ENCODE measurements at places on chromosomes 6 and 20. TPM values are rescaled to one million over a fixed set of nuclear protein-coding genes. Genes with fewer than 3 reads are reported as not detected.

CCN2 gene
- 23.4 TPM for total RNA-seq

VSX1 gene
- total RNA-seq, result not detected

ENPP1 gene
- total RNA-seq, result 12.6 TPM

EYS gene
- total RNA-seq, result not detected

SMPD2 gene
- total RNA-seq, result 20.3 TPM

GRIK2 gene
- not detected for total RNA-seq

SNAP91 gene
- not detected for total RNA-seq

LPA gene
- total RNA-seq, result 0.22 TPM

LAMA4 gene
- 8.1 TPM for total RNA-seq

MRPS26 gene
- total RNA-seq, result 50.2 TPM

ZC3H12D gene
- 0.95 TPM for total RNA-seq

MAP3K4 gene
- total RNA-seq, result 22.5 TPM

C4B gene
- total RNA-seq, result 7.4 TPM

MYCT1 gene
- 0.53 TPM for total RNA-seq

CST5 gene
- not detected for total RNA-seq

C2 gene
- 1.1 TPM for total RNA-seq

OVOL2 gene
- total RNA-seq, result 8.1 TPM

SLC22A2 gene
- total RNA-seq, result not detected

TSPO2 gene
- total RNA-seq, result not detected

- no peak for DNase-seq
Observed at GRCh38 chr6:136067731-136068341, 182.3 kb downstream of the MTFR2 start.

- no peak for DNase-seq
Observed at GRCh38 chr6:38935051-38935450, 113.5 kb upstream of the GLP1R start.

DNA sequence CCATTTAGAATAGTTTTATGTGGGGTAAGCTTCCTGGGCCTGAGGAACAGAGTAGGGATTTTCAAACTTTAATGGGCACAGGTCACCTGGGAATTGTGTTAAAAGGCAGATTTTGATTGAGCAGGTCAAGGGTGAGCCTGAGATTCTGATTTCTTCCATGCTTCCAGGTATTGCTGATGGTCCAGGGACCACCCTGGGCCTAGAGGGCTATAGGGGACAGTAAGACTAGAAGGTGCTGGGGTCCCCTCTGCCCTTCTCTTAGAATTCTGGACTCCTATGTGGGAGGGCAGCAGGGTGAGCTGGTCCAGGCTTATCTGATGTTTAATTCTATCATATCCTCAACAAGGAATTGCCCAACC lies 2.6 kb downstream of the DDR1 start:
- no peak for DNase-seq

DNA sequence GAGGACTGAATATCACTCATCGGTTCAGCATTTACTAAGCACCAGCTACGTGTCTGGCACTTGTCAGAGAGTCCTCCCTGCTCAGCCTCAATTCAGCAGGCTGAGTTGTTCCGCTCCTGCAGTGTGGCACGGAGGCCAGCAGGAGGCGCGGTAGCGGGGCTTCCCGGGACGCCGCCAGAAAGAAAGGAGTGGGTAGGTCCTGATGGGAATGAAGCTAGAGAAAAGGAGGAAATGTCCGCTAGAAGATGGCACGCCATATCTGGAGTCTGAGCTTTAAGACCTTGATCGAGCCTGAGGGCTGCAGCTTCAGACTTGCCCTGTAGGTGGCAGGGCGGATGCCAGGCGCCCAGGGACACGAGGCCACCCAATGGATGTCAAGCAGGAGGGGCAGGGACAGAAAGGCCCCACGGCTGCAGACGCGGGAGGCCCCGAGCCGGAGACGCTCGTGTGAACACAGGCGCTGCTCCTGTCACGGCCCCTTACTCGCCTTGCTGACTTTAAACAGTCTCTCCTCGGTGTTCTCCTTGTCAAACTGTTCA lies 18.7 kb downstream of the SERPINB6 start:
- DNase-seq, result no peak

DNA sequence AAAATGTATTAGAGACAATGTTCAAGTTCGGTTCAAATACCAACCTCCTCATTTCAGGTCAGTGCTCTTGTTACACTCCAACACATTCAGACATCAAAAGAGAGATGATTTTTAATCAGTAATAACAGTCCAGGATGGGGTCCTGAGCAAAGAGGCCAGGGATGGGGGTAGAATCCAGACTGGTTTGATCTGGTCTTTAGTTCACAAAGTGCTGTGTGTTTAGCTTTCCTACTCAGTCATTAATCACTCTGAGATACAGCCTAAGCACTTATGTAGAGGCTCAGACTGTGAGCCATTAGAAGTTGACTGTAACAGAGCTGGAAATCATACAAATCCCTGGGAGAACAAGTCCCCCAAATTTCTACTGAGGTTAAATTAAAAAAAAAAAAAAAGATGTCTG lies 241.6 kb downstream of the PTPRK start:
- DNase-seq, result no peak

DNA sequence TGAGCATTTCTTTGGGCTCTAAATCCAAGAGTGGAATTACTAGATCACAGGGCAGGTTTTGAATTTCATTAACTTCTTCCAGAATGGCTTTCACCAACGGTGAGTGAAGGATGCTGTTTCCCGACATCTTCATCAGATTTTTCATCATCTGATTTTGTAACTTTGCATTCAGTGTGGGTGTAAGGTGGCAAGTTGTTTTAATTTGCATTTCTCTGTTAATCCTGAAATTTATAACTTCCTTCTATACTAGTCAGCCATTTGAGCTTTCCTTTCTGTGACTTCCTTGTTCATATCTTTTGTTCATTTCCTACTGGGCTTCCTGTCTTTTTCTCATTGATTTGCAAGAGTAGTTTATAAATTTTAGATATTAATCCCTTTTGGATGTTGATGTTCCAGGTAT lies 18.7 kb upstream of the HCK start:
- DNase-seq, result no peak

GRCh38 chr6:110158479-110158878 lies 21.0 kb downstream of the WASF1 start:
- DNase-seq, result no peak

DNA sequence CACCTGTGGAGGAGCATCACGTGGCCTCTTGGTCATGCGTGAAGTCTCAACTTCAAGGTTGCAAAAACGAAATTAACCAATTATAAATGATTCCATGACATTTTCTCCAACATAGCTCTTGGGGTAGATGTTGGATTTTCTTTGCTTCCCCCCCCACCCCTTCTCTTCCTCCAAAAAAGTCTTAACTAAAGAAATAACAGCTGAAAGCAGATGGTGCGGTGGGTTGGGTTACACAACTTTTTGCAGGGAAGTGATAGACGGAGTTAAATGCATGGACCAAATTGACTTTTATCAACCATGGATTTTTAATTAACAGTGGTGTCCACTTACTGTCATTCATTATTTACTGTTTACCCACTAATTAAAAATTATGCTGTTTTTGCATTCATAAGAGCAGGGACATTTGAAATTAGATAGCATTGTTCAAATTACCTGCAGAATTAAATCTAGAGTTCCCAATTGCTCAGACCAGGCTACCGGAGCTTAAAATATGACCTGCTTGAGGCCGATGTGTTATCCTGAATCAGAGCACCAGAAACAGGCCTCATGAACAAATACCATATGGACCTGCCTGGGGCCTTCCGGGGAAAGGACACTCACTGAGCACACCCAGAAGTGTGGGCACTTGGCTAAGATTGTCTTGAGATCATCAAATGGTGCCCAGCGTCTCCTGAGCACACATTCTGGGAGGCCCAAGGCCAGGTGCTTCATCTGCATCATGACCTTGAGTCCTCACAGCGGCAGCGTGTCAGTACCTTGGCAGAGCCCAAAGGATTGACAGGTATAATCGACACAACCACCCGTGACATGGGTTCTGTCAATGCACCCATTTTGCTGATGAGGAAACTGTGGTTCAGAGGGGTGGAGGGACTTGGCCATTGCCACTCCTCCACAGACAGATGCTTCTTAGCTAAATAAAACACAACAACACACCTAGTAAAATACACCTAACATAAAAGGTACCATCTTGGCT lies 41.5 kb downstream of the APCDD1L start:
- DNase-seq, result no peak

DNA sequence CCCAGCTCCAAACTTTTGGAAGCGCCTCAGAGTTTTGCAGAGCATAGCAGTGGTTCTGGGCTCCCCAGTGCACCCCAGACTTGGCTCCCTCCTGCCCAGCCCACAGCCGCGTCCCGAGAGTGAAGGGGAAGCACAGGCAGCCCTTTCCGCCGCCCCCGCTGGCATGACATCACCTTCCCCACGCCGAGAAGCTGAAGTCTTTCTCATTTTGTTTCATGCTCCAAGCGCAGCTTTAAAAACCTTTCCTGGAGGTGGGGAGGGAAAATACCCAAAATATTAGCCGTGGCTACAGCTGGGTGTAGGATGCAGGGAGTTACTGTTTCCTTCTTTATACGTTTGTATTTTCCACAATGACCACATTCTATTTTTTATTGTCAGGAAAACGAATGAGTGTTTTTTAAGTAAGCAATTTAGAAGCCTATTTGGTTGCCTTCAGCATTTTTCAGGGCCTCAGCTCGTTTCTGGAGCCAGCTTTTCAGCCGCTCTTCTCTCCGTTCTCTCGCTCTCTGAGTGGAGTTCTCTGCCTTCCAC lies 72.9 kb downstream of the SNX5 start:
- no peak for DNase-seq

GRCh38 chr6:17179530-17180073 lies 77.8 kb downstream of the STMND1 start:
- DNase-seq, result no peak

GRCh38 chr6:163963205-163964120 lies 548.9 kb downstream of the QKI start:
- DNase-seq, result no peak

DNA sequence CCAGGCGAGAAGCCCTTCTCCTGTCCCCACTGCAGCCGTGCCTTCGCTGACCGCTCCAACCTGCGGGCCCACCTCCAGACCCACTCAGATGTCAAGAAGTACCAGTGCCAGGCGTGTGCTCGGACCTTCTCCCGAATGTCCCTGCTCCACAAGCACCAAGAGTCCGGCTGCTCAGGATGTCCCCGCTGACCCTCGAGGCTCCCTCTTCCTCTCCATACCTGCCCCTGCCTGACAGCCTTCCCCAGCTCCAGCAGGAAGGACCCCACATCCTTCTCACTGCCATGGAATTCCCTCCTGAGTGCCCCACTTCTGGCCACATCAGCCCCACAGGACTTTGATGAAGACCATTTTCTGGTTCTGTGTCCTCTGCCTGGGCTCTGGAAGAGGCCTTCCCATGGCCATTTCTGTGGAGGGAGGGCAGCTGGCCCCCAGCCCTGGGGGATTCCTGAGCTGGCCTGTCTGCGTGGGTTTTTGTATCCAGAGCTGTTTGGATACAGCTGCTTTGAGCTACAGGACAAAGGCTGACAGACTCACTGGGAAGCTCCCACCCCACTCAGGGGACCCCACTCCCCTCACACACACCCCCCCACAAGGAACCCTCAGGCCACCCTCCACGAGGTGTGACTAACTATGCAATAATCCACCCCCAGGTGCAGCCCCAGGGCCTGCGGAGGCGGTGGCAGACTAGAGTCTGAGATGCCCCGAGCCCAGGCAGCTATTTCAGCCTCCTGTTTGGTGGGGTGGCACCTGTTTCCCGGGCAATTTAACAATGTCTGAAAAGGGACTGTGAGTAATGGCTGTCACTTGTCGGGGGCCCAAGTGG lies 5.3 kb downstream of the SNAI1 start:
- DNase-seq, result no peak

DNA sequence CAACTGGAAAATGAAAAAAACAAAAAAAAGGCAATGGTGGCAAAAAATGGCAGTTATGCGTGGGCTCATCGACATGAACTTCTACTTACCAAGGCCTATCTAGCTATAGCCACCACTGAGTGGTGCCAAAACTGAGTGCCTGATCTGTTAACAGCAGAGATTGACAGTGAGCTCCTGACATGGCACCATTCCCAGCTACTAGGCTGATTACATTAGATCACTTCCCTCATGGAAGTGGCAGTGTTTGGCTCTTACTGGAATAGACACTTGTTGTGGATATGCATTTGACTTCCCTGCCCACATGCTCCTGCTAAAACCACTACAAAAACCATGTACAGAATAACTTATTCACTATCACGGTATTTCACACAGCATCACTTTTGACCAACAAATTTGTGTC lies 216.1 kb upstream of the SGK1 start:
- DNase-seq, result no peak

DNA sequence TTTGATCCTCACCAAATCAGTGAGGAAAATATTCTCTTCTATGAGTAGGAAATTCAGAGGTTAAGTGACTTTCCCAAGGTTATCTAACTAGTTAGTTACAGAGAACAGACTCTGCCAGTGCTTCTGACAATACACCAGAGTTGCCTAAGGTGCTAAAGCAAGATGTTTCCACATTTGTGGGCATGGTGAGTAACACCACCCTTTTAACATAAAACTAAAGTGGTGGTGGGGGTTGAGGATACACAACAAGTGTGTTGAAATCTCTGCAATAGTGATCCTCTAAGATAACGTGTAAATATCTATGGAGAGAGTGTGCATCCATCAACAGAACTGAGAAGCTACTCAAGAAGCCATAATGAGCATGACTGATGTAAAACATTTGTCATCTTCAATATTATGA lies 11.7 kb downstream of the VNN2 start:
- no peak for DNase-seq

DNA sequence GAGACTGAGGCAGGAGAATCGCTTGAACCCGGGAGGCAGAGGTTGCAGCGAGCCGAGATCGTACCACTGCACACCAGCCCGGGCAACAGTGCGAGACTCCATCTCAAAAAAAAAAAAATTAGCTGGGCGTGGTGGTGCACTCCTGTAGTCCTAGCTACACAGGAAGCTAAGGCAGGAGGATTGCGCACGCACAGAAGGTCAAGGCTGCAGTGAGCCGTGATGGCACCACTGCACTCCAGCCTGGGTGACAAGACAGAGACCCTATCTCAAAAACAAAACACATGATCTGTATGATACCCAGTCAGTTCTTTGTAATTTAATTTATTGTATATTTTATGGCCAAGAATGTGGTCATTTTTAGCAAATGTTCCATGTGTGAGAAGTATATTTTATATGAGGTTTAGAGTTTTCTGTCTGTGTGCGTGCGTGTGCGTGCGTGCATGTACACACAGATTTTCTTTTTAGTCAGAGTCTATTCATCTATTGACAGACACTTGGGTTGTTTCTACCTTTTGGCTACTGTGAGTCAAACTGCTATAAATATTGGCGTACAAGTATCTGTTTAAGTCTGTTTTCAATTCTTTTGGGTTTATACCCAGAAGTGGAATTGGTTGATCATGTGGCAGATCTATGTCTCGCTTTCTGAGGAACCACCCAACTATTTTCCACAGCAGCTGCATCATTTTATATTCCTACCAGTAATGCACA lies 22.2 kb upstream of the MYL9 start:
- no peak for DNase-seq

- DNase-seq, result no peak
Observed at GRCh38 chr20:41179961-41180360, 42.6 kb downstream of the PLCG1 start.

Data from esophagus squamous epithelium (tissue), 5 donors.